Esophagus squamous epithelium (tissue), 5 donors: ENCODE measurements at places on chromosomes 5 and 9.

DNA sequence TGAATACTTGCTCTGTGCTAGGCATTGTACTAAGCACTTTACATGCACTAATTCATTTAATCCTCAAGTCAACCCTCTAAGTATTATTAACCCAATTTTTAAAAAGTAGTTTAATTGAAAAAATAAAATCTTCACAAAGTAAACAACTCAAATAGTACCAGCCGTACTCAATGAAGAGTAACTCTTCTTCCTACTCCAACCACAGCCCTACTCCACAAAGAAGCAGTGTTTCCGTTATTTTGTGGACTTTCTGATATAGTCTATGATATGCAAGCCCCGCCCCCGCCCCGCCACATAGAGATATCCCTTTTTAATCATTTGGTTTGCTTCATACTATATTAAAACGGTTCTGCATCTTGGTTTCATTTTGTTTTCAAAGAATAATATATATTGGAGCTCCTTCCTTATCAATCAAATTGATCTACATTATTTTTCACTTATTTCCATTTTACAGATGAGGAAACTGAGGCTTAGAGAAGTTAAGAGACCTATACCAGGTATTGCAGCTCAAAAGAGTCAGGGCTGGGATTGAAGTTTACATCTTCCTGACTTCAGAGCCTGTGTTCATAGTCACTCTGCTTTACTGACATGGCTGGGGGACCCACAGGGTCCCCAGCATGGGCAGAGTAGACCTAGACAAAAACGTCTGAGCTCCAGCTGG, 78.6 kb downstream of the PCDH1 start:
- no peak for DNase-seq

DNA sequence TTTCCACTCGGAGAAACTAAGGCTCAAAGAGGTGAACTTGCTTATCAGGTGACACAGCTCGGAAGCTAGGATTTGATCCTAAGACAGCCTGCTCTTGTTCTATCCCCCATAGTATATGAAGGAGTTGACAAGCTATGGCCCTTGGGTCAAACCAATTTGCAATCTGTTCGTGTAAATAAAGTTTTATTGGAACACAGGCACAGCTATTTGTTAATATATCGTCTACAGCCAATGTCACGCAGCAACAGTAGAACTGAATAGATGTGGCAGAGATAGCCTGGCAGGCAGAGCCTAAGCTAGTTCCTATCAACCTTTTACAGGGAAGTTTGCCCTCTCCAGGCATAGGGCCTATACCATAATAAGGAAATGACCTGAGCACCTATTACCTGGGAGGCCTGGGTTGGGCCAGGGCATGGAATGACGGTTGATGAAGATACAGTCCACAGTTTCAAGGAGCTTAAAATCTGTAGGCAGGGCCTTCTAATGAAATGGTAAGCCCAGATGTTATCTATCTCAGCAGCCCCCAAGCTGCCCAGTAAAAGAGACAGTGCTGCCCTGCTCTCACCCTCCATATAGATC, 179.0 kb downstream of the TTLL11 start:
- DNase-seq, result no peak

DNA sequence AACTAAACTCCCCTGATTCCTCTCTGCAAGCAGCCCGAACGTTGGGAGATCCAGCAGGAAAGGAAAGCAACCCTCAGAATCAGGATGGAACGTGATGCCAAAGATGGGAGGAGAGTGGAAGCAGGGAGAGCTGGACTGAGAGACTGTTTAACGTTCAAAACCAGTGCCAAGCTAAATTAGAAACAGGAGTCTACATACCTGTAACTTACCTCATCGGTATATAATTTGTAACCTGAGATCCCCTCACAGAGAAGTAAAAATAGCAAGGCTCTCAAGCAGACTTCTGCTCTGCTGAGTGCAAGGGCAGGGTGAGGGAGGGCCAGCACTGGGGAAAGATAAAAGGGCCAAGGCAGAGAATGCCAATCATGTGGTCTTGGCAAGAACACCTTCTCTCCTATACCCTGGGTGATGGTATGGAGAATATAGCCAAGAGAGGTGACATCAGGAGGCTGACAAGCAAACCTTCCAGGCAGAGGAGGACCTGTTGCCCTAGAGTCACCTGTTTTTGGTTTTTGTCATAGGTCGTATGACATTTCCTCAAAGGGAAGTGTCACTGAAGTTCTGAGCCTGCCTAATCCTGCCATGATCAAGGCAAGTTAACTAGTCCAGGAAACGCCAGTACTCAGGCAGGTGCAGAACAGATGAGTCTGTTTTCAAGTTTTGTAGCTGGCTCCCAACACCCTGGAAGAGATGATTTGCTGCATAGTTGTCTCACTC, 472.0 kb downstream of the NFIB start:
- DNase-seq, result no peak

GRCh38 chr9:132169672-132170392, 8.0 kb downstream of the NTNG2 start:
- DNase-seq, result no peak

DNA sequence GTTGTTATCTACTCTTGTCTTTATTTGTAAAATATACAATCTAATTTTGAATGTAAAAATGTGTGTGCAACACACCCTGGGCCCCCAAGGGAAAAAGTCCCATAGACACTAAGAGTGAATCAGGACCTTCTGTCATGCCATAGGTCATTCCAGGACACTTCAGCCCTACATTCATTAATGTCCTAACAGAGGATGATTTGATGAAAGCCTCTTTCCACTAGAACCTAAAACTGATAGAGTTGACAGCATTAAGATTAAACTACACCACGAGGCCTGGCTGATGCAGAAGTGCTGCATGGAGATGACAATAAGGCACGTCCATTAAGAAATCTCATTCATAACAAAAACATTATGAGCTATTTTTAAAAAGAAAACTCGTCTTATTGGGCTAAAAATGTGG, 46.2 kb downstream of the FRMD3 start:
- DNase-seq, result no peak

DNA sequence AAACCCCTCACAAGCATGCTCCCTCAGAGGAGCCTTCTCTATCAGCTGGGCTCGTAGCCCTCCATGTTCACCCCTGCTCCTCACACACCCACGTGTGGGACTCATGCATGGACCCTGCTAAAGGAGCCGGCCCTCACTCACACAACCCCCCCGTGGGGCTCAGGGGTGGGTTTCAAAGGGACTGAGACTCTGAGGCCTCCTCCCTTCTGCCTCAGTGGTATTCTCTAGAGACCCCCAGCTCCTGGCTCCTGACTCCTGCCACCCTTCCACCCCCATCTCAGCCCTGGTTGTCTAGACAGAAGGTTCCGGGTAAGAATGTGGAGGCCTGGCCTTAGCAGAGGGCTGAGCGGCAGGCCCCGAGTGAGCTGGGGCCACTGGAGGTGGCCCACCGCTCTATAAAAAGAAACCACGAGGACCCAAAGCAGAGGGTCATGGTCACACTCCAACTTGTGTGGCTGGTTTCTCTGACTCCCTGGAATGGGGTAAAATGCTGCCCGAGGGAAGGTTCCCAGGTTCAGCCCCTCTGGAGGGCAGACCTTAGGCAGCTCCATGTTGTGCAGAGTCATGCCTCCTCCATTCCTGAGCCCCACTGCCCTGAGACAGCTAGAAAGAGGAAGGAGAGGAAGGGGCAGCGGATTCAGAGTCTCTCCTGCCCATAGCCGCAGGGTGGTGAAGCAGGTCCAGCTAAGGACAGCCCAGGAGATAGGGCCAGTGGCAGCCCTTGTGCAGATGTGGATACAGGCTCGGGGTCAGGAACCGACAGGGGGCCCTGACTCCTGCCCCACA, 10.8 kb downstream of the SEPTIN8 start:
- DNase-seq, result no peak

GRCh38 chr5:97067296-97067850, 75.0 kb downstream of the LIX1 start:
- DNase-seq, result no peak
